NCI-H1105 (cell line): ENCODE measurements at places on chromosomes 2 and 18.

DNA sequence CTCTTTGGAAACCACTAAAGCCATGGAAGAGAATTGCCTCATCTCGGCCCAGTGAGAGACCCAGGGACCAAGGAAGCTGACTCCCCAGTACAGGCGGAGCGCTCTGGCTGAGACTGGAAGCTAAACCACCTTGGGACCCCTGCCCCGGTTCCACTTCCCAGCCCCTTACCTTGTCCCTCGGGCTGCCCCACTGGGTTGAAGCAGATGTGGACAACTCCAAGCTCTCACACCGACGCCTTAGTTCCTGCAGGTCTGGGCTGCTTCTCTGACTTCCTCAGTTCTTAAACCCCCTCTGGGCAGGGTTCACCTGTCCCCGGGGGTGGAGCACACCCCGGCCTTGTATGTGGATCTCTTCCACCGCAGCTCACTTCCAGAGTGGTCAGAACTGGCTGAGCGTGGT is 266.2 kb downstream of the PHLPP1 start:
- no peak for DNase-seq

DNA sequence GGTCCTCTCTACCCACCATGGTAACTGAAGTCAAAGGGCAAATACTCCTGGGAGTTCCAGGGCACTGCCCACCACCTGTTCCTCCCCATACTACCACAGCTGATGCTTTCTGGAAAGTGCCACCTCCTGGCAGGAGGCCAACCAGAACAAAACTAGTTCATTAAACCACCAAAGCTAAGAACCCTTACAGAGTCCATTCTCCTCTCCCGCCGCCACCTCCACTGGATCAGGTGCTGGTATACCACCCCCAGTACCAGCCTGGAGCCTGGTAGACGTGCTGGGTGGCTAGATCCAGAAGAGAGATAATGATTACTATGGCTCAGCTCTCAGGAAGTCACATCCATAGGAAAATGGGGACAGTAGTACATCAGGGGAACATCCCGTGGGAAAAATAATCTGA is 300.9 kb downstream of the RIT2 start:
- no peak for DNase-seq

DNA sequence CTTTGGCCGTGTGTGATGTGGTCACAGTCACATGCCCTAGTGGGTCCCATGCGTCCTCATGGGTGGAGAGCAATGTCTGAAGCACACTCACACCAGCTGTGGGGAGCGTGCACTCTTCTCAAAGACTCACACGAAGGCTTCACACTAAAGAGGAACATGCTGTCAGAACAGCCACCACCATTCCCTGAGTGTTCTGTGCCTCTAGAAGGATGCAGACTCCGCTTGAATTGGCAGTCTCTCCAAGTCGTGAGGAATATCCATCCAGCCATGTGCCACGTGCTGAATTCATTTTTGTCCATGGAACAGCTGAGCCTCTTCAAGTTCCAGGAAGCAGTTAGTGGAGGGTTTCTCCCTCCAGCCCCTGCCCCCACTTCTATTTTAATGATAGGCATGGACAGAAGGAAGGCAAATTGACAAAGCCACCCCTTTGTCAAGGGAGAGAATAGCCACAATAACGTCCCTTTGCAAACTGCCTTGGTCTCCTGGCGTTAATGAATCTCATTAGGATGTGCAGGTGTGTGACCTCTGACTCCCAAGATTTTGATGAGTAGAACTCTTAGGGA is 464.3 kb upstream of the ID2 start:
- DNase-seq: no peak

GRCh38 chr2:188403676-188404075 is 112.0 kb downstream of the GULP1 start:
- no peak for DNase-seq

- no peak for DNase-seq
Observed at GRCh38 chr2:52072949-52073348, 1041.0 kb upstream of the NRXN1 start.

DNA sequence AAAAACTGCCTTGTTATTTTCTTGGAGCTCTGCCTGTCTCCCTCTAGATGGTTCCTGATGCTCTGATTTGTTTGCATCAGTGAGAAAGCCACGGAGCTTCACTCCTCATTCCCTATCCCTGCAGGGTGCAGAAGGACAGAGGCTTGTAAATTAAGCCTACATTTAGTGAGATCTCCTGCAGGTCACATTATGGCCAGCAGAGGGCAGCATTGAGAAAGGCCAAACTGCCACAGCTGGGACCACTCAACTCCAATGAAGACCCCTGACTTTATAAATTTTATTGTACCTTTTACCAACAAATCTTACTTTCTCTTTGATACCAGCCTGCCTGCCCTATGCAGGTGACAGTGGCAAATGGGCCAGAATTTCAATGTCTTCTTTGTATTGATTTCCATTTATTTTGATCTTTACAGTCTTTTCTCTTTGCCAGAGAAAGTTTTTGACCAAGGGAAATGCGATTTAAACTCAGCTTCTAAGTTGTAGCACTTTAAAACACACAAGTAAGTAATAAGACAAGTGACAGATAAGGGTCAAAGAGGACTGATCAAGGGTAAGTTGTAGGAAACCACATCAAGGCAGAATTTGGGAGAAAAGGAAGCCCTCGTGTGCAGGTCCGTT is 1029.1 kb upstream of the KLHL29 start:
- no peak for DNase-seq

- no peak for DNase-seq
Observed at GRCh38 chr2:187942876-187943275, 348.8 kb upstream of the GULP1 start.

DNA sequence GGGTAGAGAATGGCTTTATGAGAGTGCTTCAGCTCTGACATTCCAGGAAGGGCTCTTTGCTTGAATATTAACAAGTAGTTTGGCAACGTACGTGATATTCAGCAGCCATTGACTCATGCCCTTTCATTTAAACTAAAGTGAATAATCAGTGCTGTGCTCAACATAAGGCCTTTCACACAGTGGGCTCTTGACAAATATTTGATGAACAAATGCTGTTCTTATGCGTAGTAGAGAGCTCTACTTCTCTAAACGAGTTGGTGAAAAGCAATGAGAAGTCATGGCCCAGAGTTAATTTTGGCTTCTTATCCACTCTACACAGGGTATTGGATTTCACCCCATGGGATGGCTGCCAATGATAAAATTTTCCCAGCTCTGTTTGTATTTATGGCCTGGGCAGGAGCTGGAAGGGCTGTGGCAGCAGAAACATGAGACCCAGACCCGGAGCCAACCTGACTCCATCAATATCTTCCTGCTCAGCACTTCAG is 338.9 kb downstream of the CCDC85A start:
- DNase-seq: peak; percentile 86

GRCh38 chr2:97617911-97618310 is 28.0 kb upstream of the COX5B start:
- DNase-seq: no peak

DNA sequence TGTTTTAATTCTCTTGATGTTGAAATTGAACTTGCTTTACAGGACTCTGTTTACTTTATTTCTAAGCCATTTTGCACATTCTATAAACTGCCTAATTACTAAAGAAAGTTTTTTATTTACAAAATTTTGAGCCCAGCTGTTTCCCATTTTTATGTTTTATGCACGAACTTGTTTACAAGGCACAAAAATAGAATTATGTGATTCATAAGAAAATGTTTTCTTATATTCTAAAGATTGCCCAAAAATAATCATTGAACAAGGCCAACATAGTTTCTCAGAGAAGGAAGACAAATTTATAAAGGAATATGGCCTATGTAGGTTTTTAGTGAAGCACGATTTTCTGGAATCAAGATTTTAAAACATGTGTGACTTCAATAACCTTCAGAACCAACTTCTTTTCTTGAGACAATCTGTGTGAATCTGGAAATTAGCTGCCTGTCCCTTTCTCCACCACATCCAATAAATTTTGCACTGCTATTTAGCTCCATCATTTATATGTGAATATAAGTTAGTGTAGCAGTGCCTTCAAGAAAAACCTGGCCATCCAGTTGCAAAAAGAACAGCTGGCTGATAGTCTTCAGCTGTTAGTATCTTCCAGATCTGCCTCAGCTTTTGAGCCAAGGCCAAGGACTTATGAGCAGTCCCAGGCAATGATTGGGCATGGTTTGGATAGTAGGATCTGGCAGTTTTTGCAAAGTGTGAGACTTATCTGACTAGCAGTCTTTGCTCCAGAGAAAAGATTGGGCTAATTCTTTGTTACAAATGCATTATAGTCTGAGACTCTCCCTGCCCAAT is 253.2 kb upstream of the COL3A1 start:
- DNase-seq: no peak

DNA sequence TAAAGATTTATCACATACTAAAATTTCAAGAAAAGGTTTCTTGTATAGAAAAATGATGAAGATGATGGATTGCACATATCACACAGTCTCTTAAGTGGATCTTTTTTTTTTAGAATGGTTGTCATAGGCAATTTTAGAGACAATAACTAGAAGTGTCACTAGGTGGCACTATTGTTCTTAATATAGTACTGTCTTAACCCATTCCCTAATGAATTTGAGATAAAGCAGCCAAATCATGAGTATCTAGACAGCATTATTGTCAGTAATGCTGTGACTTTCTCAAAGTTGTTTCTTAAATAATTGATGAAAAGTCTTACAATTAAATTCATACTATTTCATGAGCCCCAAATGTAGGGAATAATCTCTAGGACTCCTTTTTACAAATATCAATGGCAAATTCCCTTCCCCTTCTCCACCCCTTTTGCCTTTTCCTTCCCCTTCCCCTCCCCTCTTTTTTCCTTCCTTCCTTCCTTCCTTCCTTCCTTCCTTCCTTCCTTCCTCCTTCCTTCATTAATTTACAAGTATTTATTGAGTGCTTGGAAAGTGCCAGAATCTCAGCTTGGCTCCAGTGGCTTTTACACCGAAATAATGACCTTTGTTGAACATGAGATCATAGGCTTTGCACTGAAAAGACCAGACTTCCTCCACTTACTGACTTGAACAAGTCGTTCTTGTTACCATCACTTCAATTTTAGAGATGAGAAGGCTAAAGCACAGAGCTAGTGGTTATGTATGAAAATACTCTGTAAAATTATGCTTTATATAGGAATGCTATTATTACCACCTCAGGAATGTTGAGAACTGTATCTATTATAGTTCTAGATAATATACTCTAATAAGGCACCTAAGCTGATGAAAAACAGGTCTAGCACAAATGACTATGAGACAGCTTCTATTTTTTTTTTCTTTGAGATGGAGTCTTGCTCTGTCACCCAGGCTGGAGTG is 19.8 kb downstream of the MYL12B start:
- DNase-seq: peak; percentile 27

DNA sequence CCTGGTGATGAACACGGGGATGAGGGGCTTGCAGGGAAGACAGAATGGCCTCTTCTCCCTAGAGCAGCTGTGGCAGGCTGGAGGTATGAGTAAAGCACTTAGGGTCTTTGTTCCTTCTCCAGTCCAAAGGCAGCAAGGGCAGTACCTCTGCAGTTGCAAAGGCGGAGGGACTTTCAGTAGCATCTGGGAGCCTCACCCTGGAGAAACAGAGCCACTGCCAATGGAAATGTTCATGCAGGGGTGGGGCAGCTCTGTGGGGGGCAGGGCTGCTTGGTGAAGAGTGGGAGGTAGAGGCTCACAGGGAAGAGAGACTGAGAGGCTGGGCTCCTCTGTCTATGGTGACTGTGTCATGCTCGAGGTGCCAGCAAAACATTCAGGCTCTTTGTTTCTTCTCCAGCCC is 344.1 kb upstream of the CHAC2 start:
- no peak for DNase-seq

GRCh38 chr2:241859436-241860183 is 916 bp upstream of the PDCD1 start:
- DNase-seq: no peak

DNA sequence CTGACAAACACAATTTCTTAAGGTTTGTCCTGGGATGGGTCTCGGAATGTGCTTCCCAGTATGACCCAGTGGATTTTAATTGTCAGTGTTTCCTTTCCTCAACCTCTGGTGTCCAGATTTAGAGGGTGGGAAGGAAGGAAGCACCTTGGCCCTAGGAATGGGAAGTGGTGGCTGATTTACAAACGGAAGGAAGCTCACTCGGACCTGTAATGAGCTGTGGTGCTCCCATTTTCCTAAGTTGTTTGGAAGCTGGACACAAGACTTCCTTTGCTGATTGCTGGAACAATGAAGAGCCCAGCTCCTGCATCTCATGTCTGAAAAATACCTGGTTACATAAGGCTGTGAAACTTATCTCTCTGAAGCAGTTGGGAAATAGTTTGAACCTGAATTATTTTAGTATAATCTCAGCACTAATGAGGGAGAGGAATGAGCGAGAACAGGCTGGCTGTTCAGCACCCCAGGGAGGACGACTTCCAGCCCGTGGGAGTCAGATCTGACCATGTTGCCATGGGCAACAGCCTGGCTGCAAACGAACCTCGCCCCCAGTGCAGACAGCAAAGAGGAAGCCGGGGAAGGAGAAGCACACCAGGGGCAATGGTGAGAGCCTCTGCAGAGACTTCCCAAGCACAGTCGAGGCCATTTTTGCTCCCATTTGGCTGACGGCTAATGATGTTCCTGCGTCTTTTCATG is 74.4 kb upstream of the ASB18 start:
- no peak for DNase-seq

DNA sequence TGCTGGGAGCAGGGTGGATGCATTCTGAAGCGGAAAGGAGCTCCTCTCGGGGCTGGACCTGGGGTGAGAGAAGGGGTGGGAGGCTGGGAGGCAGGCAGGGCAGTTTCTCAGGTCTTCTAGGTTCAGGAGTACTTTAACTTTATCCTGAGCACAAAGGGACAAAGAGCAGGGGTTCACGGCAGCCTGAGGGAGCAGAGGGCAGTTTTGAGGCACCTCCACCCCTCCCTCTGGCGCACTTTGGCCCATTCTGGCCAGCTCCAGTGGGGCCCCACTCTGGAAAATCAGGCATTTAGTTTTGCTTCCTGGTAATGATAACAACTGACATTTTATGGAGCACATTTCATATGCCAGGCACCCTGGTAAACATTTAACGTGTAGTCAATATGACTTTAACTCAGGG is 14.3 kb downstream of the B3GNT7 start:
- no peak for DNase-seq

- DNase-seq: no peak
Observed at GRCh38 chr2:240953426-240954410, 44.7 kb upstream of the SNED1 start.

DNA sequence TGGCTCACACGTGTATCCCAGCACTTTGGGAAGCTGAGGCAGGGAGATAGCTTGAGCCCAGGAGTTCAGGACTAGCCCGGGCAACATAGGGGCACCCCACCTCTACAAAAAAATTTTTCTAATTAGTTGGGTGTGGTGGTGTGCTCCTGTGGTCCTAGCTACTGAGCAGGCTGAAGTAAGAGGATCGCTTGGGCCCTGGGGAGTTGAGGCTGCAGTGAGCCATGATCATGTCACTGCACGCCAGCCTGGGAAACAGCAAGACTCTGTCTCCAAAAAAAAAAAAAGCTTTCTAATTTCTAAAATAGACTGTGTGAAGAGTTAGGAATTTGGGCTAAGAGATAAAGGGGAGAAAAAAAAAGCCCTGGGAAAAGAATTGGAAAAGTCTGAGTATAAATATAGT is 51.9 kb upstream of the NAB1 start:
- no peak for DNase-seq

DNA sequence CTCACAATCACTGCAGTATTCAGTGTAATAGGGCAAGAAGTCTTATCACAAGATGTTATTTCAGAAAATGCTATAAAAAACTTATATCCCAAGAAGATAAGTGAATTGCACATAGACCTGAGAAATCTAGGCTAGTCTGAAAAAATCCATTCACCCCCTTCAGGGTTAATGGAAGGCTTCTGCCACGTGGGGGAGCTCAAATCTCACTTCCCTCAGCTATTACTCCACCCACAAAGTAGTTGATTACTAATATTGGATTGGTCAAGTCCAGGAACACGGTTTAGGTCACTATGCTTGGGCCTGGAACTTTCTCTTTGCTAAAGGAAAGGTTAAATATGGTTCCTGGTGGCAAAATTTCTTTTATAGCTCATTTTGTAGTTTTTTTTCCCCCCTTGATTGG is 51.2 kb upstream of the ADAM23 start:
- DNase-seq: no peak
